ENCODE measurements at places on chromosomes 11 and 22.

DNA sequence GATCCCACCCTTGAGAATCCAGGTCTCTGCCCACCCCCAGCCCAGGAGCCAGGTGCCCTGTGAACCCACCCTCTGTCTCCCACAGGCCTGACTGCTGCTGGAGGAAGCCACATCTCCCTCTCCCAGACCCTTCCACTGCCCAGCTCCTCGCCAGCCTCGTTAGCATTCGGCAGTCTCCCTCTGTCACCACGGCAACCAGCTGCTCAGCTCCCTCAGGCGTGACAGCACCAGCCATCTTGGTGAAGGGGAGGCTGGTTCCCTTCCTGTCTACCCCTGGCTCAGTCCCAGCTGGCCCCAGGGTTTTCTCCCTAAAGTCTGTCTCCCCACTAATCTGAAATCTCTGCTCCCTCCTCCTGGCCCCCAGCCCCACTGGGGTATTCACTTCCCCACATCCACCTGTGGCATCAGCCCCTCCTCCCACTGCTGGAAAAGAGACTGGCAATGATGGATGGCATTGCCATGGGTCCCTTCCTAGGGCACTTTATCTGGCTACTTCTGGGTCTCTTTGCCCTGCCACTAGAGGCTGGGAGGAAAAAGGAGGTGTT lies 28.1 kb downstream of the NRXN2 start:
- no peak for DNase-seq

GRCh38 chr11:134046681-134047449 lies 22.0 kb upstream of the JAM3 start:
- DNase-seq: no peak

DNA sequence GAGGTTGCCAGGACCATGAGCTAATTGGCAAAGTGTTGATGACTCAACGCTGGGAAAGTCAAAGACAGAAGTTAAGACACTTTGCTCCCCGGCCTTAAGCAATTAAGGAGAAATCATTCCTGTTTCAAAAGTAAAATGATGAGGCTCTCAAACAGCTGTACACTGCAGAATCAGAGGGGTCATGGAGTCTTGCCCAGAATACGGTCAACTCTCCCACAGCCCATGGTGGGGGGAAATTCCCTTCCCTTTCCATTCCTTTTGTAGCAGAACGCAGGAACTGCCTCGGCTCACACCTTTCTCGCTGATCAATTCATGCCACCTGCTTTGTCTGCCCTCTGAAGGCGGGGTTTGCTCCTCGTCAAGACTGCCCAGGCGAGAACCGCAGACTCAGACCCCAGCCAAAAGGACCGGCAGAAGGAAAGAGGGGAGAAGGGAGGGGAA lies 52.8 kb downstream of the MN1 start:
- DNase-seq: peak; percentile 35

DNA sequence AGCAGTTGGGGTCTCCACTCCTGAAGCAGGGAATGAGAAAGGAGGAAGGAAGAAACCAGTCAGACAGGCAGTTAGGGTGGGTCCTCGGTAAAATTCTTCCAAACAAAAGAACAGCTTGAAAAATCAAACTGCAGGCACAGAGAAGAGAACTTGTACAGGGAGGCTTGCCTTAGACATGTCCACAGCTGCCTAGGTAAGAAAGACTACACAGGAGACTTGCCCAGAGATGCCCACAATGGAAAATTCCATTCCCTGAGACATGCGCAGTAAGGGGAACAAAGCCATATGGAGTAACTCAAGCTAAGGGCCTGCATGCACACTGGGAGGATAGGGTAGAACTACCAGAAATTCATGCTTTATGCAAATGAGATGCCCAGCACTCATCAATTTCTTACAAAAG lies 9.8 kb downstream of the KCNJ11 start:
- DNase-seq: no peak

GRCh38 chr11:124238512-124238911 lies 2.4 kb upstream of the OR8G1 start:
- DNase-seq: no peak

- no peak for DNase-seq
Measured at GRCh38 chr11:130868086-130868710, 48.1 kb downstream of the SNX19 start.

- DNase-seq: no peak
Measured at GRCh38 chr11:72653649-72654048, 20.6 kb downstream of the PDE2A start.

DNA sequence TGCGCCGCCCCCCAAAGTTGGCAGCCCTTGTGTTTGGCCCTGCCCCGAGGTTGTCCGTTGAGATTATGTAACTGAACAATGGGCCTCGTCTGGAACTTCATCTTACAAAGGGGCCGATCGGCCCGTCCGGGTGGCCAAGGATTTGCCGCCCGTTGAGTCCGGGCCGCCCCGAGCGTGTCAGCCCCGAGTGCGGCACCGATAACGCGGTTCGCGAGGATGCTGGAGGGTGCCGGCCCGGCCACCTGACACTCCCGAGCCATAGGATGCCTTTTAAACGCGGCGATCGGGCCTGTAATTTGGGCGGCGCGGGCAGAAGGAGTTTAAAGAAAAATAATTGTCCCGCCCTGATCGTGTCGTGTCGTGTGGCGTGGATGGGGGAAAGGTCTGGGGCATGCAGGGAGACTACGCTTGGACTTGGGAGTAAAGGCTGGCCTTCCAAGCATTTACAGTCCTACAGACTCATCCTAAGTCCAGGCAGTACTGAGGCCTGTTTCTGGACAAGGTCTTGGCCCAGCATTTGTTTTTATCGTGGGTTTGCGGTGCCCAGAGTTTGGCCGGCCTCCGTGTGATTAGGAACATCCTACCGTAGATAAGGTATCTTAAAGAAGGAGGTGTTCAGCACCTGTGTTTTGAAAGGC lies 1.3 kb downstream of the WEE1 start:
- DNase-seq: no peak

DNA sequence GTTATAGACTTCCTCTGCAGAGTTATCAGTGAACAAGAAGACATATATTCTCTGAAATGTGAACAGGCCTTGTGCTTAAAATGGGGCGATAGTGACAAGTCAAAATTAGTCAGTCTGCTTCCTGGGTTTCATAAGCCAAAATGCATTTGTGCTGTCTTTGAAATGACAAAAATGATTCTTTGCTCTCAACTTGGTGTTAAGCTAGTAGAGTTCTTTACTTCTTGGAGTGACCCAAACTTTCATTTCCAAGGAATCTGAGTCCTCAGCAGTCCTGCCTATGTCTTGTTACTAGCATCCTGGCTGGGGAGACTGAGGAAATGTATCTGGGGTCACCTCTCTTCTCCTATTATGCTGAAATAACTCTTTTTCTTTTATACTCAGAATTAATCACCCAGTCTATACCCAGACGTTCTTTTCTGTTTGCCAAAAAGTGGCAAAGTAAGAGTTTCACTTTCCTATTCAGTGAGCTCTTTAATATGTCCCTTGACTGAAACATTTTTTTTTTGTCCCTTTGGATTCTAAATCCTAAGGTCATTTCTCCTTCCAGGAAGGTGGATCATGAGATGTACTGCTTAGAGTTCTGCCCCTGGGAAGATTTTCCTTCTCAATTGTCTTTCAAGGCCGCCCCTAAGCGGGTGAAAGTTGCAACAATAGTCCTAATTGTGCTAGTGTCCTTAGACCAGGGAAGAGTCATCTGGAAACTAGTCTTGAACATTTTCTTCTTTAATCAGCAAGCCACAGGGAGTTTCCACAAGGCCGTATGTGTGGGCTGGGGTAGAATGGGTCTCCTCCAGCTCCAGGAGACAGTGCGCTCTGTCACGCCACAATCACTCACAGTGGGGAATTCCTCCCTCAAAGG lies 53.0 kb upstream of the RDX start:
- DNase-seq: no peak

- DNase-seq: no peak
Measured at GRCh38 chr11:36165621-36166397, 123.4 kb downstream of the COMMD9 start.

DNA sequence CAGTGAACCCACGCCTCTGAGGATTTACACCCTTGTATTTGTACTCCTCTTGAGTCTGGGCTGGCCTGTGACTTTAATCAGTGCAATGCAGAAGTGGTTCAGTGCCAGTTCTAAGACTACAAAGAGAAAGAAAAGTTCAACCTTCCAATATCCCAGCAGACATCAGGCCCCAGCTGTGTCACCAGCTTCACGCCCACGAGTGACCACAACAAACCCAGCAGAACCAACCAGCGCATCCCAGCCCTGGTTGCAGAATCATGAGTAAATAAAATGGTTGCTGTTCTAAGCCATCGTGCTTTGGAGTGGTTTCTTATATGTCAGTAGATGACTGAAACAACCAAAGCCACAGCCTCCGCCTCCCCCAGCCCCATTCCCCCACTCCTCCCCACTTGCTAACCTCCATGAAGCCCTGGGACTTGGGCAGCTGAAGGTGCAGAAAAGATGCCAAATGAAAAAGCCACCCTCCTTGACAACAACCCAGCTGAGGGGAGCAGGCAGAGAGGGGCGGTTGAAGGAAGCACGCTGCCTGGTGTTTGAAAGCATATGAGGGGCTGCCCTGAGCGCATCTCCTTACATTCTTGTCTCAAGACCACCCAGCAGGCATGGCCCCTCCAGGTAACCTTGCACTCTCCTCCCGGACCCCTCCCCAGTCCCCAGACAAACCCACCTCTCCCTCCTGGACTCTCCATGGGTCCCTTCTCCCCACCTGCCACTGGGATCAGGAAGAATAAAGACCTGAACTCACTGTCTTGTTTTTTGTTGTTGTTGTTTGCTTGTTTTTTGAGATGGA lies 20.9 kb downstream of the TSKU start:
- peak; percentile 70 for DNase-seq

DNA sequence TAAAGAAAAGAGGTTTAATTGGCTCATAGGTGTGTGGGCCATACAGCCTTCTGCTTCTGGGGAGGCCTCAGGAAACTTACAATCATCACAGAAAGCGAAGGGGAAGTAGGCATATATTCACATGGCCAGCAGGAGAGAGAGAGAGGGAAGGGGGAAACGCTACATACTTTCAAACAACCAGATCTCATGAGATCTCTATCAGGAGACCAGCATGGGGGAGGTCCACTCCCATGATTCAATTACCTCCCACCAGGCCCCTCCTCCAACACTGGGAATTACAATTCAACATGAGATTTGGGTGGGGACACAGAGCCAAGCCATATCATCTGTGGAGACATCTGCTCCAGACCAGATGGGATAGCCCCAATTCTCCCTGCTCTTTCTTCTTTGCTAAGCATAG lies 866.0 kb downstream of the BRD1 start:
- no peak for DNase-seq

DNA sequence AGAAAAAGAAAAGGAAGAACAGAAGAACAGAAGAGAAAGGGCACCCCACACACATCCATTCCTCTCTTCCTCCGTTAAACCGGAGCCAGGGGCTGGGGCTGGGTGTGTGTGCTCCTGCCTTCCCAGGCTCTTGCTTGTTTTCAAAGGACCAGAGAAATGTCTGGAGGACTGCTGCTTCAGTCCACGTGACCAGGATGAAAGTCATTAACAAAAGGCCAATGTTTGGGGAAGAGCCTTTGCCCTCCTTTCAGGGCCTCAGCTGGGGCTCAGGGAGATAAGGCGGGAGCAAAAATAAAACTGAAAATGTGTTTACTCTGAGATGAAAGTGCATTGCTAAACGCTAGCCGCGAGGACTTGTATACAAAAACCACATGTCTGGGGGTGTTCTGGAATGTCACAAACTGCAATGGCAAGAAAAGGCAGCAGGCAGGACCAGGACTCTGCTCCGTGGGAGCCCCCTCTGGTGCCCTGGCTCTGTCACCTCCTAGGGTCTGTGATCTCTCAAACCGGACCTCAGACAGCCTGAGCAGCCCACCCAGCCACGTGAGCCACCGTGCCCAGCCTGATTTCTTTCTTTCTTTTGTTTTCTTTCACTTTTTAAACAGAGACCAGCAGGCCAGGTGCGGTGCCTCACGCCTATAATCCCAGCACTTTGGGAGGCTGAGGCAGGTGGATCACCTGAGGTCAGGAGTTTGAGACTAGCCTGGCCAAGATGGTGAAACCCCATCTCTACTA lies 31.6 kb upstream of the MYH9 start:
- peak; percentile 64 for DNase-seq

DNA sequence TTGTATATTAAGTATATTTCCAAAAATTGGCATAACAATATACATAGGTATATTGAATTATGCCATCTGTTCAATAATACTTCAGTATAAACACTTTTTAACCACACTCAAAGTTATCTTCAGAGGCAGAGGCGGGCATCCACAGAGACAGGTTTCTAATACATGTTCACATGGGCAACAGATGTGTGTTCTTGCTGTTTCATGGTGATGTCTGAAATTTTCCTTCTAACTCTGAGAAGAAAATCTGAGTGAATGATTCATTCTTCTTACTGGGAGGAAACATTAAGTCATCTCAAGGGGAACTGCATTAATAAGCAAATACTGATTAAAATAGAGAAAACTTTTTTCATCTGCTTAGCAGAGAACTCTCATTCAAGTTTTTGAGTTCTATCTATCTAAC lies 1074.5 kb downstream of the LRRC4C start:
- DNase-seq: peak; percentile 21

DNA sequence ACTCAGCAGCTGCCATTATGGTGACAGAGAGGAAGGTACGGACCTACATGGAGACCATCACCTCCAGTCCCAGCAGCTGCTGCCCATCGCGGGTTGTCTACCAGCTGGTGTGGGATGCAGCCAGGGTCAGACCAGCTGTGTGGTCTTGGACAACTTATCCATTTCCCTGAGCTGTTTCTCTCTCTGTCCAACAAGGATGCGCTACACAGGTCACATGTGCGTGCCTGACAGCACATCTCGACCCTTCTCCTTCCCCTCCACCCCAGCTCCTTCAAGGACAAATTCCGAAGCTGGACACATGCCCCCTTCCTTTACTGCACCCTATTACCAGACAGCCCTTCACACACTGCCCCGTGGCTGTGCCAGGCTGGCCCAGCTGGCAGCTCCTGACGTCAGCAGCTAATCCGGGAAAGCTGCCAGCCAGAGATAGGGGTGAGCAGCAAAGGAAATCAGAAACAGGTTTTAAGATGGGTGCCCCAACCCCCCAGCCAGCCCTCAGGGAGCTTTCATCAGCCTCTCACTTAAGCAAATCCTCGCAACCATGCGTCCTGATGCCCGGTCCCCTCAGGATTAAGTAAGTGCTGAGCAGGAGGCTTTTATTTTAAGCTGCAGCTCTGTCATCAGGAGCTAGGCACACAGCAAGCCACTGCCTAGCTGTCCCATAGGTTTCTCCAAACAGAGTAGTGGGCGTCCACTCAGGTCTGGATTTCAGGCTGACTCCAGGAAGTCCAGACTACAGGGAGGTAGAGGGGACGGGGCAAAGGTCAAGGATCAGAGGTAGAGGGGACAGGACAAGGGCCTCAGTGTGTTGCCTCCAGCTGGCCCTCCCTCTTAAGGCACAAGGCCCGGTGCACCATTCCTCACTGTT lies 20.3 kb downstream of the TEF start:
- DNase-seq: peak; percentile 74

Data from AG08396 (cell line).